ENCODE measurements at places on chromosomes 1 and 21.
A peak's percentile ranks its signal among the peaks of the same experiment; 100 is the strongest.

GRCh38 chr1:161159087-161159912 lies at the start of gene USP21:
TSS of gene USP21 (plus strand) at chr1:161159500. CDS start at chr1:161160641, 1,141 bp downstream.
- DNase-seq = peak; percentile 71

DNA sequence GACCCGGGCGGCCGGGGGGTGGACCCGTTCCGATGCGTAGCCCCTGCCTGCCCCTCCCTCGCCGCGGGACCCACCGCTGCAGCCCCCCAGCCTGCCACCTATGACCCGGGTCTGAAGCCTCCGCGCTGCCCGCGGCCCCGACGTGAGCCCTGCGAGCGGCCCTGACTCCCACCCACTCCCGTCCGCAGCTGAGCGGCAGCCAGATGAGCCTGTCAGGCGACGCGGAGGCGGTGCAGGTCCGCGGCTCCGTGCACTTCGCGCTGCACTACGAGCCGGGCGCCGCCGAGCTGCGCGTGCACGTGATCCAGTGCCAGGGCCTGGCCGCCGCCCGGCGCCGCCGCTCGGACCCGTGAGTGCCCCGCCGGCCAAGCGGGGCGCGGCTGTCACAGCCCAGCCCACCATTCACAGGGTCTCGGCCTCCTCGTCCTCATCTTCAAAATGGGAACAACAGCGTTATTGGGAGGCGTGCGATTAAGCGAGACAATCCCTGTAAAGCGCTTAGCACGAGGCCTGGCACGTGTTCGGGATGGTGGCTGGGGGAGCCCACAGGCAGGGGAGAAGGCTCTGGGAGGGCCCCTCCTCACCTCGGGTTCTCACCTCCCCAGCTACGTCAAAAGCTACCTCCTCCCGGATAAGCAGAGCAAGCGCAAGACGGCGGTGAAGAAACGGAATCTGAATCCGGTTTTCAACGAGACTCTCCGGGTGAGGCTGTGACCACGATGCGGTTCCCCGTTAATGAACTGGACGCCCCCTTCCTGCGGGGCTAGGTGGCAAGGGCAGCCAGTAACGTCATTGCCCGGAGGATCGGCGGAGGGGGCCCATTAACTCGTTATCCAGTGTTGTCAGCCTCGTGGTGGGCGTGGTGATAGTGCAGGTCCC lies 8.2 kb downstream of the SYTL1 start:
- no peak for DNase-seq

DNA sequence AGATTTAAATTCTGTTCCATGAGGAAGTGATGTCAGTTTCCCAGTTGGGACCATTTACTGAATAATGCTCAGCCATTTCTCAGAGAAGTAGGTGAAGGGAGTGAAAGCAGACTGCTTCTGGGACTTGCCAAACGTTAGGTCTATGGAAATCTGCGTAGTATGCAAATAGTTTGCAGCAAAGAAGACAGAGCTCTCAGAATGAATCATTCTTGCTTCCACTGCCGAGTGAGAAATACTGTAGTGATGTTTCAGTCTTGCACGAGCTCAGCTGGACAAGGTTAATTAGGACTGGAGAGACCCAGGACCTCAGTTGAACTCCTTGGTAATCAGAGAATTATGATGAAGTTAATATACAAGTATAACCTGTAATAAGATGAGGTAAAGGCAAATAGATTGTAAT lies 317.7 kb upstream of the DAB1 start:
- no peak for DNase-seq

- no peak for DNase-seq
Measured at GRCh38 chr1:53025034-53025768, 36.8 kb upstream of the PODN start.

DNA sequence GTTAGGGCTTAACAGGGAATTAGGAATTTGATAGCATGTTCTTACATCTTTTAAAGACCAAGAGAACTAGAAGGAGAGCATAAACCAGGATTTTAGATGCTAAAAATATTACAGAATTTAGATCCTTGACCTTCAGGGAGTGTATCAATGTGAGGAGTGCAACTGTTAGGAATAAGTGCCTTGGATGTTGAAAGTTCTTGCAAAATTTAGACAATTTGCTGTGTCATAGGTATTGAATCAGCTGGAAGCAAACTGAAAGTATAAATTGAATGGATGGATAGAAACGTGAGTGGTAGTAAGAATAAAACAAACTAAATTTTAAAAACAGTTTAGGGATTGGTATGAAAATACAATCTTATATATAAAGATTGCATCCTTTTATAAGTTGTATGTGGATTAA lies 27.7 kb downstream of the PPP1R12B start:
- no peak for DNase-seq

DNA sequence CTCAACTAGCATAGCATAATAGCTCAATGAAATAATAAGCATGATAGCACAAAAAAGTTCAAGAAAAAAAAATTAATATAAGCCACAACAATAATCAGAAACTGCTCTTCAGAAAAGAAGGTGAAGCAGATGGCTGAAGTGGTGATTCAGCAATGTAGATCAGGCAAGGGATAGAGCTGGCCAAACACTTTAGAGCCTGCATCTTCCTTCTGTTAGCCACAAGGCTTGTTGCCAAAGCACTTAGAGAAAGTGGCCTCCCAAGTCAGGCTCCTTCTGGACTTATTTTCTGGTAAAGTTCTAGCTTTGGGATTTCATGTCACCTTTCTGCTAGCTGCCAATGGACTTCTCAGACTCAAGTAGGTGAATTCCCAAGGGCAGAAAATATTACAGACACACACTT lies 60.3 kb upstream of the C1orf87 start:
- DNase-seq = no peak

GRCh38 chr1:37692834-37693175 lies 489 bp downstream of the CDCA8 start:
- no peak for DNase-seq

DNA sequence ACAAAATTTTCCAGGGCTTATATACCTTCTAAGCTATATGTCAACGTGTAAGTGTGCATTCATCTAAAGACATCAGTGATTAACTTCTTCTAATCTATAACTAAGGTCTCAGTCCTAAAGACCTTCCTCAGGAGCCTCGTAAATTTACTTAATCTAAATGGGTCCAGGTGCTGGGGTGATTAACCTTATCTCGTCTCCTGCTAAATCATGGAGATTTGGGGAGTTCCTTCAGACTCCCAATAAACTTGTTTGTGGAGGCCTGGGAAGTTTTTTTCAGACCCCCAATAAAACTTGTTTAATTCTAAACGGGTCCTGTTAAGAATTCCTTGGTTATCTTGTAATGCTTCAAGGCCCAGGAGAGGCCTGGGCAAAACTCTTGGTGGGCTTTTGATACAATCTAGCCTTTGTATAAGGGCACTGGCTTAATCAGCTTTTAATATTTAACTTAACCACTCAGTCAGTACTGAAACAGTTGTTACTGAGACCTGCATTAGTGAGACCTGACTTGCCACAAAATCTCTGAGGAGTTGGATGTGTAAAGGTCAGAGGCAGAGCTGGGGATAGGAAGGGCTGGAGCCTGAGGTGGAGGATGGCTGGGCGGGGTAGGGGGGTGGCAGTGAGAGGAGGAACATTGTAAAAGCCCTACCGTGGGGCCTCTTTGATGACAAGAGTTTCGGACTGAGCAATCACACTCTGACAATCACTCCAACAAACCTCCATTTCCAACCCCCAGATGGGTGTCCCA lies 6.2 kb upstream of the HMGCS2 start:
- no peak for DNase-seq

Measured in NCI-H2081 treated with DMSO at 0.1 percent for 48 hours (cell line).